ENCODE measurements at places on chromosomes 16 and 17.

GRCh38 chr16:27417047-27417671 lies 15.2 kb downstream of the IL21R start:
- DNase-seq = peak; percentile 52

DNA sequence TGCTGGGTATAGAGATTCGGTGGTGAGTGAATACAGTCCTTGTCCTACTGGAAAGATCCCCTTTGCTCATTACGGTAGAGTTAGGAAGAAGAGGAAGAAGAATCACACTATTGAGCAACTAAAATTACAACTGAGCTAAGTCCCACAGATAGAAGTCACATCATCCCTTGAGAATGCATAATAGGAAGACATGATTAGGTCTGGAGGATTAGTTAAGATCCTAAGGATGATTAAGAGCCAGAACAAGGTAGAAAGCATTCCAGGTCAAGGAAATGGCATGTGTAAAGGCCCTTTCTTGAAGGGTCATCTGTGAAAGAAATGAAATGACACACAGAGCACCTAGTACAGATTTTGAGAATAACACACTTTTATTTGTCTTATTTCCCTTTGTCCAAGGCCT lies 503.5 kb downstream of the HAPSTR1 start:
- DNase-seq = no peak

DNA sequence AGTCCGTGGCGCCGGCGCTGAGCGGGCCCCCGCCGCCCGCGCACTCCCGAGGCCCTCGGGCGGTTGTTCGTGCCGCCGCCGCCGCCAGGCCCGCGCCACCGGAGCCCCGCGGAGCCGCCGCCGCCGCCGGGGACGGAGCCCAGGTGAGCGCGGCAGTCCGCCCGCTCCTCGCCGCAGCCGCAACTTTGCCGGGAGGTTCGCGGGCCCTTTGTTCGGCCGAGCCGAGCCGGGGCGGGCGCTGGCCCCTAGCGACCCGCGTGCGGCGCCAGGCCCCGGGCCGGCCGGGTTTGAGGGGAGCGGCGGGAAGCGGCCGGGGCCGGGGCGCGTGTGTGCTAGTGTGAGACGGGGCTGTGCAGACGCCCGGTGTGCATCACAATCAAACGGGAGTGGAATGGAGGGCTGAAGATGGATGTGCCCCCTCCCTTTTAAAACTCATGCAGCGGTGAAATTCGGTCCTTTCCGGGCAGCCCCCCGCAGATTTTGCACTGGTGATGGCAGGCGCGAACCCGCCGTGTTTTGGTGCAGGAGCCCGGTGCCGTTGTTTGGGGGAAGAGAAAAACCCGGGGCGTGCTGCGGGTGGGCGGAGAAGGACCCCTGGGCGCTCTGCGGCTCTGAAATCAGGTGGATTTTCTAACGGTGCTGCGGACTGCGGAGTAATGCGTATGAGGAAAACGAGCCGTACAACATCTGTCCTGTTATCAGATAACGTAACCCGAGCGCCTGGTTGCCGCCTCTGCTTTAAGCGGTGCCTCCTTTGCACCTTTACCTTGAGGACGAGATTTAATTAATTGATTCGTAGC lies 823 bp downstream of the TNRC6C start:
- peak; percentile 77 for DNase-seq

DNA sequence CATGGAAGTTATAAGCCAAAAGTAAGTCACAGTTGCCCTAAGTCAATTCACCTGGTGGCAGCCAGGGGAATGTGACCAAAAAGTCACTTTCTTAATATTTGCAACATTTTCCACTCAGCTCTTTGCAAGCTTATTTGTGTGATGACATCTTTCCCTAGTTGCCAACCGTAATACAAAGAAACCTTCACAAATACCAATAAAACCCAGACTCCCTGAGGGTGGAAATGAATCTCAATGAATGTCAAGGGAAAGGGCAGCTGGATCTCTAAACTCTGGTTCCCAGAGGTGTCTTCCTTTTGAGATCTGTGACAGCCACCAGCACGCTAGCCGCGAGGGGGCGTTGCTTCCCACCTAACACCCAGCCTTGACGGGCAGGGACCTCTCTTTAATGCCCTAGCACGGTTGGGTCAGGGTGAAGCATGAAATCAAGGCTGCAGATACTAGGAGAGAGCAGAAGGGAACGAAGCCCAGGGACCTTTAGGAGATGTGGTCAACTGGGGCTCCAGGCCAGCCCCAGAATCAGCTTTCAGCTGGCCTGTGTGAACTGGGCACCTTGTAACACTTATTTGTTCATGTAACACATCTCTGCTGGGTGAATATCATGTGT lies 82.2 kb downstream of the CMC2 start:
- peak; percentile 68 for DNase-seq

- no peak for DNase-seq
Observed at GRCh38 chr17:27849474-27850185, 43.5 kb downstream of the LYRM9 start.

- no peak for DNase-seq
Observed at GRCh38 chr17:72590382-72590781, 469.6 kb downstream of the SOX9 start.

GRCh38 chr16:727291-727977 lies 528 bp downstream of the HAGHL start:
- peak; percentile 76 for DNase-seq

DNA sequence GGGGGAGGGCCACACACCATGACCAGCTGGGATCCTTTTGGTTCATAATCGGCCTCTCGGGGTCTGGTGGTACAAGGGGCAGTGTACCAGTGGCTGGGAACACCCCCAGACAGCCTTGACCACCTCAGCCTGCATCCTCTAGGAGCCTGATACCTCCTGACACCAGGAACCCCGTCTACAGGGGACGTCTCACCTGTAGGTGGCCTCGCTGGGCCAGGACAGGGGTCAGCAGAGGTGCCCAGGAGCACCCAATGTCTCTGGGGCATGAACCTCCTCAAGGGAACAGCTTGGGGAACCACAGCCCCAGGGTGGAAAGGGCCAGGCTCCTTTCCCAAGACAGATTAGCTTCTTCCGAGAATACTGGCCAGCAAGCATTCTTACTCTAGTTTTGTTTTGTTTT lies 2.5 kb upstream of the METRNL start:
- no peak for DNase-seq

DNA sequence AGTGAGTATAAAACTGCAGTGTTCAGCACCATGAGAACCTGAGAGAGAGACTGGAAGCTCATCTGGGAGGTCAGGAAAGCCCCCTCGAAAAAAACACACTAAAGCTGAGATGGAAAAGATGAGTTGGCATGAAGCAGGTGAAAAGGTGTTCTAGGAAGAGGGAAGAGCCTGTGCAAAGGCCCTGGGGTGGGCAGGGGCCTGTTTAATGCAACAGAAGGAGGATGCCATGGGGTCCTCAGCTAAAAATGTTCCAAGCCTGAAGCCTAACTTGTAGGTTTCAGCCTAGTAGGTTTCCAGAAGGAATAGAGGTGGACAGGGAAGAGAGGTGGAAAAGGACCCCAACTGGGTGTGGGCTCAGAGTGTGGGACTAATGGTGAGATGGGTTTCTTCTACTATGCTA lies 242.3 kb upstream of the ZFHX3 start:
- no peak for DNase-seq

DNA sequence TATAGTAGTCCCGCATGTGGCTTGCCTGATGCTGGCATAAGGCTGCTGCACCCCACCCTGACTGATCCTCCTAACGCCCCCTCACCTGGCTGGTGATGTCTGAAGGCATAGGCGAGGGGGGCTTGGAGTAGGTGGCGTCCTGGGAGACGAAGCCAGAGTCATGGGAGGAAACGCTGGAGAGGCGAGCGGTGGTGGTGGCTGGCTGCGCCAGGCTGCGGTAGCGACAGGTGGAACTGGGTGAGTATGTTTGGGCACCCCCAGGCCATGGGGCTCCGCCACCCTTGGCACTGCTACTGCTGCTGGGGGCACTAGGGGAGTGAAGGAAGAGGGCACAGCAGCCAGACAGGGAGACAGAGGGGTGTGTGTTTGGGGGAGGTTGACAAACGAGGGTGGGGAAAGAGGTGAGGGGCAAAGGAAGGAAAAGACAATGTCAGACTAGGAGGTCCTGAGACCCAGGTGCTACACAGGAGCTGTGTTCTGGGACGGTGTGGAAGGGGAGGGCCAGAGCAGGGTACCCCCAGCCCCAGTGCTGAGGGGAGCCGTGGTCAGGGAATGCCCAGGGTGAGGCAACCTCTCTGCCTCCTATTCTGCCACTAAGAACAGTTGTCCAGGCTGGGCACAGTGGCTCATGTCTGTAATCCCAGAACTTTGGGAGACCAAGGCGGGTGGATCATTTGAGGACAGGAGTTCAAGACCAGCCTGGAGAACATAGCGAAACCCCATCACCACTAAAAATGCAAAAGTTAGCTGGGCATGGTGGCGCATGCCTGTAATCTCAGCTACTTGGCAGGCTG lies 11.4 kb downstream of the MTSS2 start:
- DNase-seq = no peak

DNA sequence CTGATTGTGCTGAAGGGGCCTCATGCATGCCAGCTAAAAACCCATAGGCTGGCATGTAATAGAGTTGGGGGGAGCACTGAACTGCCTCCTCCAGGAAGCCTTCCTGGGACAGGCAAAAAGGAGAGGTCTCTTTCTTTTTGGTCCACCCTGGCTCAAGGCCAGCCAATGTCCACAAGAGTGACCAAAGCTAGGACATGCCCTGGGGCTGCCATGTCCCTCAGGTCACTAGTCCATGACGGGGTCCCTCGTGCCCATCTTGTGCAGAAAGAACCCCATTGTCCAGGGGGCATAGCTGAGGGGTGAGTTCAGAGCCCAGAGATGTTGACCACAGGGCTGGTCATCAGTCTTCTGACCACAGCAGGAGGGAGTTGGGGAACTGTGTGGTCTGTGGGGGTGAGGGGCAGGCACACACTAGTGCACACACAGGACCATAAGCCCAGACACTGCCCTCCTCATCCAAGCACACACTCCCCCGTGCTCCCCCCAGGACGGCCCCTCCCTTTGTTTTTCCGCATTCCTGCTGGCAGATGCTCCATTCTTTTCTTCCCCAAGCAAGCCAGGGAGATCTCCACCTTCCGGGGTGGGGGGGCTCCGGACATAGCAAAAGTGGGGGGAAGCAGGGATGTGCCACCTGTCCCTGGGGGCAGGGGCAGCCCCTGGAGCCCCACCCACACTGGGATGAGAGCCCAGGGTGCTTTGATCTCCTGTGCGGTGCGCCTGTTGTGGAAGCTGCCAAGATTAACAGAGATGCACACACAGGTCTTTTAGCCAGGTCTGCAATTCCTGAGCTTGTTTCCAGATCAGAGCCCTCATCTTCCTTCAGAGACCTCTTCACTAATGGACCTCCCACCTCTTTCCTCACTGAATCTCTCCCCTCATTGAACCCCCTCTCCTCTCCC lies 25.2 kb upstream of the PHB1 start:
- DNase-seq = no peak

DNA sequence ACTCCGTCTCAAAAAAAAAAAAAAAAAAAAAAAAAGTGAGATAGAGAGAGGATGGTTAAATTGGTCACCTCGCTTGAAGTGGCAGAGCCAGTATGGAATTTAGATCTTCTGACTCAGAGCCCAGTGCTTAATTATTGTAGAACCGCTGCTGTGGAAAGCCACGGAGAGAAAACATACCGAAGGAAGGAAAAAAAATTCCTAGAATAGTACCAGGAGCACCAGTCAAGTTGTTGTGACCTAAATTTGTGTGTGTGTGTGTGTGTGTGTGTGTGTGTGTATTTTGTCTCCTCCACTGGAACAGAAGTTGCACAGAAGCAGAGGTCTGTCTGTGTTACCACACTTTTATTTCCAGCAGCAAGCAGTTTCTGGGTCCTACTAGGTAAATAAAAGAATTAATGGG lies 10.6 kb upstream of the NUP85 start:
- DNase-seq = no peak

DNA sequence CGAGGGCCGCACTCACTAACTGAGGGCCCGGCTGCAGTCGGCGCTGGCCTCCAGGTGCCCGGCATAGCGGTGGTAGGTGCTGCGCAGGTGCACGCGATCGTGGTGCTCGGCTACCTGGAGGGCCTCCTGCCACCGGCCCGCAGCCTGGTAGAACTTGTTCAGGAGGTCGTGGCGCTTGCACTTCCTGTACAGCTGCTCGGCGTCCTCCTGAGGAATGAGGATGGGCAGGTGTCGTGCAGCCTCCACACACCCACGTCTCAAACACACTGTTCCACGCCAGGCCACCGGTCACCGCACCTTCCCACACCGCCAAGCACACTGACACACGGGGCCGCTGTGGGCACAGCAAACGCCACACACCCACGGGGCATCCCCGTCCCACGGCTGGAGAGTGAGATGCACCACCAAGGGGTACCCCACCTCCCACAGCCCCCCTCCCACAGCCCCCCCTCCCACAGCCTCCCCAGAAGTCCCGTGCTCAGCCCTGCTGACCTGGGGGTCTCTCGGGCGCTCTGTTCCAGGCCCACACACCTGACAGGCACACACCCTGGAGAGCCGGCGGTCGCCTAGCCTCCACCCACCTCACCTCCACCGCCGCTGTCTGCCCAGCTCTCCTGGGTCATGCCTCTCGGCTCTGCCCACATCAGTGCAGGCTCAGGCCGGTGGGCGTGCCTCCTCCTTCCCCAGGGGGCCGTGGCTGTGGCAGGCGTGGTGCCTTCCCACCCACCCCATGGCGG lies 7.4 kb upstream of the TMEM204 start:
- peak; percentile 71 for DNase-seq

DNA sequence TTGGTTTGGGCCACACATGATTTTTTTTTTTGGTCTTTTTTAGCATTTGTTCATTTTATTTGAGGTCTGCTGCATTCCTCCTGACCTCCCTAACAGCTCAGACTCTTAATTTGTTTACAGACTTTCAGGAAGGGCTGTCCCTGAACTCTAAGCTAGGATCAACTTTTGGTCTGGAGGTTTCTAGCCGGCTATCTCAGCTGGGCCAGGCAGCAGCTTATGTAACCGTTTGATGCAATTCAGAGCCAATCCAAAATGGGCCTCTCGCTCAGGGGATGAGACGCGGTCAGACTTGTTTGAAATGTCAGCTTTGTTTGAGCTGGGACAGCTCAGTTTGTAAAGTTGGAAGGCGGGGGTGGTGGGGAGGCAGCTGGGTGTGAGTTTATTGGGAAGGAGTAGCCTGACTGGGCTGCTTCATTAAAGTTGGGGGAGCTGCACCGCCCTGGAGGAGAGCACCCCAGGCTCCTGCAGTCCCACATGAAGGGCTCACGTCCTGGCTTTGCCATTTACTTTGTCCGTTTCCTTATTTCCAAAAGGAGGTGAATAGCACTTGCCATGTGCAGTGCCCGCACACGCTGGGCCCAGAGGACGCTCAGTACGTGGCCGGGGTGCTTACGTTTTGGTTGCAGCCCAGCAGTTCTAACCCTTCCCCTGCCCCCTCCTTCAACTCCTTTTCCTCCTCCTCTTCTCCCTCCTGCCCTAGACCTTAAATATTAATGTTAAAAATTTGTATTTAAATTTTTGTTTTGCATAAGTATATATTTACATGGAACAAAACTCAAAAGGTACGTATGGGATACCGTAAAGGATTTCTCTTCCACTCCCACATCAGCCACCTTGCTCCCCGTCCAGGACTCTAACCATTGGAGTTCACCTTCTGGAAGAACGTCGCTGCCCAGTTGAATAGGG lies 121.2 kb downstream of the SNX29 start:
- DNase-seq = no peak

DNA sequence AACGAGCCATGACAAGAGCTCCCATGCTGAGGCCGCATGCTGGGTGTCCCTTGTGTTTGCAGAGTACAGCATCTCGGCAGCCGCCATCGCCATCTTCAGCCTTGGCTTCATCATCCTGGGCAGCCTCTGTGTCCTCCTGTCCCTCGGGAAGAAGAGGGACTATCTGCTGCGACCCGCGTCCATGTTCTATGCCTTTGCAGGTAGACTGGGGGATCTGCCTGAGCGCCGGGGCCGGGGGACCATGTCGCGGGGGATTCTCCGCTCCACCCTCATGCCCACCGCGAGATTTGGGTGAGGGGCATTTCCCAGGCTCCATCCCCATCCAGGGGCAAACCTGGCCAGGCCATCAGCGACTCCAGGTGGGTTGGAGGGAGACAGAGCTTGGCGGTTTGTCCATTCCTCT lies 10.7 kb downstream of the CACNG1 start:
- DNase-seq = peak; percentile 42

- peak; percentile 35 for DNase-seq
Observed at GRCh38 chr16:66304151-66304550, 62.3 kb upstream of the CDH5 start.
